ENCODE measurements at places on chromosomes 5 and 9.

GRCh38 chr5:179079165-179079987, 19.2 kb downstream of the ZNF354C start:
- DNase-seq, result no peak

GRCh38 chr5:10704949-10705621, 55.9 kb downstream of the DAP start:
- no peak for DNase-seq

- no peak for DNase-seq
Measured at GRCh38 chr9:35267710-35268109, 105.9 kb downstream of the UNC13B start.

DNA sequence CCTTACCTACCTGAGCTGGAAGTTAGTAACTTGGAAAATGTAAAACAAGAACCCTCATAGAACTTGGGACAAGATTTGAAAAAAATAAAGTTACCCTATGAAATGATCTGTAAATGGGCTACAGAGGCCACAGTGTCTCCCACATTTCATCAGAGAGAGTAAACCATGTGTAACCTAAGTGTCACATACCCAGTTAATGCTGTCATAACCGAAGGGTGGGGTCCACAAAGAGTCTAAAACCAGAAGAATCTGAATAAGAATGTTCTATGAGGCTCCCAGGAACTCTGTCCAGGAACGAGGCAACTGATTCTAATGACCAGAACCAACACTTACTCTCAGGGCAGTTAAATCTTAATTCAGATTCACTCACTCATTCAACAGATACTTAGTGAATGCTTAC, 1.0 kb upstream of the FAM13B start:
- no peak for DNase-seq

GRCh38 chr9:69564557-69564956, 107.6 kb downstream of the APBA1 start:
- DNase-seq, result no peak

- DNase-seq, result no peak
Measured at GRCh38 chr9:22084336-22085035, 75.4 kb upstream of the CDKN2B start.

DNA sequence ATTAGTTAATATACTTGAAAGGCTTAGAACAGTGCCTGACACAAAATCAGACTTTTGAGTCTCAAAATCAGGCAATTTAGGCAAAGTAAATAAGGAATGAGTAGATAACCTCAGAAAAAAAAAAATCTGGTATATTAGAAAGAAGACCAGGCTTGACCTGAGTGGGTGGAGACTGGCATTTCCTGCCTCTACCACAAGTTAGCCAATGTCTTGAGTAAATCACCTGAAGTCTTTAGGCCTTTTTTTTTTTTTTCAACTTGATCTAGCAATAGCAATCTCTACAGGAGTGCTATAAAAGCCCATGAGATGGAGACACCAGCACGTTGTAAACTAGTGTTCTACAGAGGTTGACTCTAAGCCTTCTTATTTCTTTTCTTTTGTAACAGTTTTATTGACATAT, 104.2 kb upstream of the RASEF start:
- DNase-seq, result no peak

GRCh38 chr5:142313682-142314081, 11.1 kb downstream of the SPRY4 start:
- DNase-seq, result peak; percentile 78

GRCh38 chr5:179668391-179668790, 12.4 kb downstream of the CBY3 start:
- peak; percentile 60 for DNase-seq

- DNase-seq, result no peak
Measured at GRCh38 chr9:8622871-8623270, 823.3 kb upstream of the DMAC1 start.
